ENCODE measurements at places on chromosomes 1 and 21. TPM values are rescaled to one million over a fixed set of nuclear protein-coding genes. Genes with fewer than 3 reads are reported as not detected.

Gene TESK2
- 3.0 TPM for total RNA-seq

Gene CD5L
- total RNA-seq, result 0.10 TPM

Gene RPE65
- not detected for total RNA-seq

Gene FAM76A
- total RNA-seq, result 21.0 TPM

Gene TMCC2
- total RNA-seq, result 4.6 TPM

Gene ASCL5
- not detected for total RNA-seq

Gene OVAAL
- not detected for total RNA-seq

GRCh38 chr21:28427394-28428022 is 565.2 kb downstream of the LTN1 start:
- DNase-seq, result no peak

- DNase-seq, result no peak
These were observed 277.0 kb downstream of the MRPL39 start for GRCh38 chr21:25330266-25330665.

DNA sequence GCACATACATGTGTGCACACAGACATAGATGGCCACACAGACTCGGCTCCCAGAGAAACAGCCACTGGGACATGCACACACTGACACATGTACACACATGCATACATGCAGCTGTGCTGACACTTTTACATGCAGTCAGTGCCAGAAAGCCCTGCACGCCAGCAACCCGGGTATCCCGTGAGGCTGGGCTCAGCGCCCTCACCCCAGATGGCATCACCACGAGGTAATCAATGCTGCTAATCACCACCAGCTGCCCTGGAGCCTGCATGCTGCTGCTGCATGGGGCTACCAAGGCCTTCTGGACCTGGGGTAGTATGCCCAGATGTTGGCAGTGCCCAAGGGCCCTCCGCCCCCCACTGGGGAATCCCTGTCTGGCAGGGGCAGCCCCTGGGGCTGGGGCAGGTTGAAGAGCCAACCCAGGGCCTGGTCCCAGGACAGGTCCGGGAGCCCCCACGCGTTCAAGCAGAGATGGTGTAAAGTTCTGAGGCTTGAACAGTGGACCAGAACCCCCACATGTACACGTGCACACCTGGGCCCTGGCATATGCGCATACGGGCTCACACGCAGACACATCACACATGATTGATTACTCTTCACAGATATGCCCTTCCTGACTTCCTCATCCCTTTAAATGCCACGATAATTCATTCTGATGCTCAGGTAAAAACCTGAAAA is 2.7 kb upstream of the COL16A1 start:
- DNase-seq, result no peak

- DNase-seq, result no peak
These were observed 2.4 kb downstream of the LYPD8 start for GRCh38 chr1:248753029-248753594.

DNA sequence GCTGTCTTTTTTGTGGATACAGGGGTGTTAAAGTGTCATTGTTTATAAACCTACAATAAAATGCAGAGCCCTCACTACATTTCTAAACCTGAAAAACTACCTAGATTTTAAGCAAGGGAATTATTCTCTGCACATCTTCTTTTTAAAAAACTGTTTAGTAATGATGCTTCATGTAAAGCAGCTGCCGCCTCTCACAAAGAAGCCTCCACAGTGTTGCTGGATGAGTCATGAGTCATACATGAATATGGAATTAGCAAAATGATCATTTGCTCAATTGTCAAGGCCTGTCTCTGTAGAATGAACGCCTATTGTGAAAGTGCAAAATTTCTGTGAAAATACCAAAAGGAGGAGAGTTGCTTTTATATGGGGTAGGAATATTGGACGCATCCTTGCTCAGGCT is 259.5 kb upstream of the CHRM3 start:
- no peak for DNase-seq

- no peak for DNase-seq
These were observed 43.4 kb upstream of the LRRC8C start for GRCh38 chr1:89589515-89589914.

- no peak for DNase-seq
These were observed 24.0 kb downstream of the ELAPOR1 start for GRCh38 chr1:109137958-109138357.

DNA sequence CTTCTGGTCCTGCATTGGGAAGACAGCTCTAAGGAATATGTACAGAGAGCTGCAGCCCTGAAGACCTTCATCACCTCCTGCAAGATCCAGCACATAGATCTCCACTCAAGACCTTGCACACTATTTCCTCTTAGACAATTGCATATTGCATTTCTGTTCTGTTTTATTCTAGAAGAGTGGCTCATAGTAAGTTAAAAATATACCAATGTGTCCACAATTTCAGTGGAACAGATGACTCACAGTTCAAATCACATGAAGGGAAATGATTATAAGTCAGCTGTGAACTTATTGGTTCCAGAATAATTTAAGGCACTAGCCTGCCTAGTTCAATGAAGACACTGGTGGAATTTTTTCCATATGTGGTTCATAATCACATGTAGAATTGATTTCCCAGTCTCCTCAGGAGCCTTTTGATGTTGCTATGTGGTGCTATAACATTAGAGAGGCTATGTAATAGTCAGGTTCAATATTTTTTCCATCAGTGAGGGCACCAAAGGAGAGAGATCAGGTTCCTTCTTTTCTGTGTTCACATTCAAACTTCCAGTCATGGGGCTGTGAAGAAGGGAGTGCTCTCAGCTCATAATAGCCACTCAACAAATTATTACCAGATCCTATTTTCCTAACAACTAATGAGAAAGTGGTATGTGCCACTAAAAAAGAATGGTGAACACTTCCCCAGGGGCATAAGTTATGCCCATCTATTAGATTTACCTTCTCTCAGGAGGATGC is 9.8 kb upstream of the AK5 start:
- no peak for DNase-seq

DNA sequence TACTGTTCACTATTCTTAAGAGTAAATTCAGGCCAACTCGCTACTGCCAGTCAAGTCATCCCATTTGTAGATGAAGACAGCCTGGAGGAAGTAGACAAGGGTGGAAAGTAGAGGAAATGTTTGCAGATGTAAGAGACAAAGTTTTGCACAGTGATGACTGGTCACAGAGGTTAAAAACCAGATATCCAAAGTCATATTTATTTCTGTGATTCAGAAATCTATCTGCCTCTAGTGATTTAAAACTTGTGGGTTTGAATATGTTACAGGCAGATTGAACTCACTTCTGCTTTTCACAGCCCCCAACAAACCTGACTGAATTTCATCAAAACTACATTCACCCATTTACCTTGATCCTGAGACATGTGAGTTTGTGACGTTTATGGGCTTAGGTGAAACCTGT is 484.7 kb upstream of the C1orf87 start:
- no peak for DNase-seq

DNA sequence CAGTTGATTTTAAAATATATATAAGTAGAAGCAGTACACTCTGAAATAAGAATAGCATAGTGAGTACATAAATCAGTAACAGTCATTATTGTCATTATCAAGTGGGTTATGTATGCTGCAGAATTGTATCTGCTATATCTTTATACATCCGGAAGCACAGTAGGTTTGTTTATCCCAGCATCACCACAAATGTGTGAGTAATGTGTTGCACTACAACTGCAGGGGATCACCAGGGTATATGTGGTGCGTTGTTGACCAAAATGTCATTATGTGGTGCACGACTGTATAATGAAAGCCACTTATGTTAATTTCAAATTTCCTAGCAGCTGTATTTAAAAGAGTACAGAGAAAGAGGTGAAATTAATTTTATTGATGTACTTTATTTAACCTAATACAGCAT is 87.7 kb upstream of the GADD45A start:
- DNase-seq, result no peak

- no peak for DNase-seq
These were observed 38.9 kb downstream of the EIF2D start for GRCh38 chr1:206573319-206573718.

DNA sequence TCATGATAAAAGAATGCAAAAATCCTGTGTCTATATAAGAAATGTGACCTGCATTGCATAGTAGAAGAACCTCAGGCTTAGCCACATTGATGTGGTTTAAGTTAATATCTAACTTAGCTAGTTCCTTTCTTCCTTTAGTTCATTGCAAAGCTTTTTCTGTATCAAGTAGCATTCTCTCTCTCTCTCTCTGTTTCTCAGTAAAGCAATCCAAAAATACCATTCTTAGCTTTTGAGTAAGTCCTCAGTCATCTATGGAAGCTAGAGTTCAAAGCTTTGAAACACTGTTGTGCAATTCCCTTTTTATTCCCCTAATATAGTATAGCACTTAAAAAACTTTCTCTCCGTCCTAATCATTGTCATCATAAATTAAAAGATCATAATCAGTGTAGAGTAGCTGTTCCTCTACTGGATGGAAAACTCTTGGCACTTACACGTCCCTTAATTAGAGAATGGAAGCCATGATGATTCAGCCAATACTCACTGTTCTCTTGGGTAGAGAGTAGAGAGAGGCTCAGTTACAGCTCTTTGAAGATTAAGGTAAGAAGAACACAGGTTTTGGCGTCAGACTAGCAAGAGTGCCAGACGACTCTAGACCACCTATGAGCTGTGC is 350.3 kb upstream of the LYPLAL1 start:
- DNase-seq, result no peak

DNA sequence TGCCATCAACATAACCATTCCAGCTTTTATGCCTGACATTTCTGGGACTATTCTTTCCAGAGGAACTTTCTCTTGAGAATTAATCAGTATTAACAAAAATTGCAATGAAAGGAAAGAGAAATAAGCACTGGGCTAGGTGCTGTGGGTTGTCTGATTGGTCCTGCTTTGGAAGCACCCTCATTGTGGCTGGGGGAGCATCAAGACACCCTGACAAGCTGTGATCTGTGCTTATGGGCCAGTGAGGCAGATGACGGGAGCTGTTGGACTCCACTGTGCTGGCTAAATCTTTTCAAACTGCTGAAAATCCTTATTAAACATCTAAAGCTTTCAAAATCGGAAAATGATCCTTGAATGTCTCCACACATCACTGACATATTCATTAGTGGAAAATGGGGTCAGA is 20.0 kb downstream of the UBASH3A start:
- DNase-seq, result no peak

DNA sequence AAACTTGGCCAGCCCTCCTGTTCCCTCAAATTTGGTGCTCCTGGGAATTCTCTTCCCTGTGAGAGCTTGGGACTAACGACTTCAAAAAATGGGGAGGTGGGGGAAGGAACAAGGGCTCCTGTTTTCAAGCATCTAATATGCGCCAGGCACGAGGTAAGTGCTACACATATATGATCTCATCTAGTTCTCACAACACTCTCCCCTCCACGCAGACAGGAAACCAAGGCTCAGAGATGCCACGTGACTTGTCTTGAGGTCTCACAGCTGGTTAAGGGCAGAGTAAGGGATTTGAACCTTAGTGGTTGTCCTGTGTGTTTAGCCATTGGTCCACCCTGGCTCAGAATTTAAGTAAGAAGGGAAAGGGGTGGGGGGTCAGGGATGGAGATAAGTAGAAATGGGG is 125.9 kb downstream of the DMRTB1 start:
- peak; percentile 12 for DNase-seq
